Left ventricle myocardium superior (tissue), 1 donor: ENCODE measurements at places on chromosomes 2 and 18. TPM values are rescaled to one million over a fixed set of nuclear protein-coding genes. Genes with fewer than 3 reads are reported as not detected.

TDRD15 gene
- total RNA-seq, result not detected

MROH2A gene
- total RNA-seq, result not detected

DLX1 gene
- total RNA-seq, result not detected

MATN3 gene
- 0.32 TPM for total RNA-seq

UGT1A4 gene
- total RNA-seq, result not detected

IL1RN gene
- total RNA-seq, result 0.57 TPM

MARS2 gene
- total RNA-seq, result 6.7 TPM

CXCR1 gene
- total RNA-seq, result 0.69 TPM

TTC21B gene
- 14.7 TPM for total RNA-seq

CRYBA2 gene
- total RNA-seq, result not detected

DPYSL5 gene
- not detected for total RNA-seq

GNAL gene
- total RNA-seq, result 5.1 TPM

LAMA3 gene
- 3.4 TPM for total RNA-seq

XRCC5 gene
- total RNA-seq, result 129 TPM

RBM44 gene
- total RNA-seq, result 0.32 TPM
